ENCODE measurements at places on chromosomes 2 and 18.

DNA sequence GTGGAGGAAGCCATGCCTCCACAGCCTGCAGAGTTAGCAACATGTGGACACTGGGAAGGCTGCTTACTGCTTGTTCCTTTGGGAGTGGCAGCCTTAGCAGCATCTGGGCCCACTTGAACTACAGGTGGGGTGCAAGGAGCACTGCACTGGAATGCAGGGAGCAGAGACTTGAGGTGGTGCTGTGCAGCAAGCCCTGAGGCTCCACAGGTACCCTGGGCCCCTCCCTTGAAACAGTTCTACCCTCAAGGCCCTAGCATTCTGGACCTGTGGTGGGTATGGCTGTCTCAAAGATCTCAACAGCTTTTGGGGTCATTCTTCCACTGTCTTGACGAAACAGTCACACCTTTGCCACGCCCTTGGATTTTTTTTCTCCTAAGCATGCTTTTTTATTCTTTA lies 13.5 kb downstream of the UBR3 start:
- DNase-seq: no peak

GRCh38 chr2:221068123-221068522 lies 504.0 kb downstream of the EPHA4 start:
- DNase-seq: no peak

DNA sequence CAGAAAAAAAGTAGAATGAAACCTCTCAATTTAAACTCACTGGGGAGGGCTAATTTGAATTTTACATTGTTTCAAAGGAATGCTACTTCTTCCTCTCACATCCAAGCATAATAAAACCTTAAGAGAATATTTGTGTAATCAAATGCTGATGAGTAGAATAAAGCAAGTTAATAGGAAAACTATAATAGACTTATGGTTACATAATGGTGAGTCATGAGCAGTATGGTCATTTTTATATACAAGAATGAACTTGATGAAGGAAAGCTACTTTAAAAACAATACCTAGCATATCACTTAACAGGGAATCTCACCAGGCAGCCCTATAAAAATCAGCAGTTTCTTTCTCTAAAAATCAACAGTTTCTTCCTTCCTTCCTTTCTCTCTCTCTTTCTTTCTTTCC lies 80.3 kb downstream of the VSNL1 start:
- no peak for DNase-seq

DNA sequence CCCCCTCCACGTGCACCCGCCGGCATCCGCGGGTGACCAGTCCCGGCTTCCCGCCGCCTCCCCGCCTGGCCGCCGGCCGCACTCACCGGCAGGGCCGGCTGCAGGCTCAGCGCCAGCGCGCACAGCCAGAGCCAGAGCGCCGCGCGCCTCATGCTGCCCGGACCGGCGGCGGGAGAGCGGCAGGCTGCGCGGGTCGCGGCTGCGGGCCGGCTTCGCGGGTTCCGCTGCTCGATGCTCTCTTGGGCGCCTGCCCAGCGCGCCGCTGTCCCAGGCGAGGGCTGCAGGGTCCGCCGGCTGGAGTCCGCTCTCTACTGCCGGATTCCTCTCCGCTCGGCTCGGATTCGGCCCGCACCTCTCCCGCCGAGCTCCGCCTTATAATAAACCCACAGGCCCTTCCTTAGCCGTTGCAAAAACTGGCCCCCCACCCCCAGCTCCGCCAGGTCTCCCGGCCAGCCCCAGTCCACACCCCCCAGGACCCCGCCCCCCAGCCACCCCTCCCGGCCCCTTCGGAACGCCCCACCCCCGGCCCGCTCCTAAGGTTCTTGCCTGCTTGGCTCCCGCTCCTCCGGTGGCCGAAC lies at the start of gene SDC1:
Gene SDC1 (minus strand): TSS at position 415 of the 578 bp plus-strand sequence. CDS start 263 bp downstream, at position 152.
- DNase-seq: peak; percentile 87

DNA sequence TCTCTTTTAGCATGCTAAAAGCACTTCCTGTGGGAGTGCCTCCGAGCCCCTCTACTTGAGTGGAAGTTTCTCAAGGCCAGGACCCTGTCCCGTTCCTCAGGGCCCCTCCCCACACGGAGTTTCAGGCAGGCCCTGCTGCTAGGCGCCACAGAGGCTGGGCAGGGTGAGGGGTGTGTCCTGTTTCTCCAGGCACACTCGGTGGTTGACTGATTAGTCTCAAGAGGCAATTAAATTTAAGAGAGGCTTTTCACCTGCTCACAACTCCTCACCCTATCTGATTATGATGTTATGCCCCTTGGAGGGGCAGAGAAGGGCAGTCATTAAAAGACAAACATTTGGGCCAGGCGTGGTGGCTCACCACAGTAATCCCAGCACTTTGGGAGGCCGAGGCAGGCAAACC lies 160.8 kb upstream of the HAAO start:
- no peak for DNase-seq

GRCh38 chr2:137185378-137186078 lies 420.2 kb downstream of the THSD7B start:
- no peak for DNase-seq

DNA sequence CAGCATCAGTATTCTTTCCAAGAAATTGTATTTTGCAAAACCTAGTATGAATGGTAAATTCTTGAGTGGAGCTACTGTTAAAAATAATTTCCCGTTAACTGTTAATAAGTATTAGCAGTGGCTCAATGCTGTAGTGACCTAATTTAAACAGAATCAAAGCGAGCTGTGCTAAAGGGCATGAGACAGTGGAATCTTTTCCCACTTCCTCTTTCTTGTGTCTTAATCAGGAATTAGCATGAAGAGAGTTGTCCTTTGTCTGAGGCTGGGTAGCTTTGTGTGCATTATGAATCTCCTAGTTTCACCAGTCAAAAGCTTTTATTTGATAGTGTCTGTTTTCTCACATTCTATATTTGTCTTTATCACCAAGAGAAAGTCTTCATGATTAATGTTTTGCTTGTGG lies 298.8 kb upstream of the GCFC2 start:
- no peak for DNase-seq

DNA sequence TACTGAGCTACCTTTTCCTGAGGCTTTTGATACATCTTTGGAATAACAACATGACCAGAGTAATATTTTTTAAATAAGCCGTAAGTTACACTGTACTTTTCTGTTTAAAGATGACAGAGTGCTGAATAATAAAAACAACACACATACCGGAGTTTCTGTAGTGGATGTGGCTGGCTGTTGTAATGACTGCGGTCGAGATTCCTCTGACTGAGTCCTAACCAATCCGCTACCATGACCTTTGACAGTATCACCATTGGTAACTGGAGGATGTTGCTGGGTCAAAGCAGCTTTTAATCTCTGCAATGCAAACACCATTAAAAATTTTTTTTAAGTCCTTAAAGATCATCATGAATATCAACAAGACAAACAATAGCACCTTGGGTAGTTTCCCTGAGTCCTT lies 70.7 kb downstream of the ATF2 start:
- DNase-seq: peak; percentile 57

DNA sequence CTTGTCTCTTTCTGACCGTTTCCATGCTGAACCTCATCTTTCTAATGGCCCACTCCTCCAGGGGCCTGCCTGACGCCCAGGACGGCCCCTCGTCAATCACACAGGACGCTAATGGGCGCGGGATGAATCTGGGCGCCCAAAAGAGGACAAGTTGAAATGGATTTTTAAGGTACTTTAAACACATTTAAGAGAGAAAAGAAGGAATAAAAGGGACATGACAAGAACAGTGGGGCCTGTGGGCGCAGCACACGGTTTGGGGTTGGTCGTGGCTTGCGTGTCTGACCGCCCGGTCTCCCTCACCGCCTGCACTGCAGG lies 607 bp upstream of the UBE2F start:
- no peak for DNase-seq

GRCh38 chr18:74571895-74572680 lies 25.6 kb upstream of the ZNF407 start:
- no peak for DNase-seq

DNA sequence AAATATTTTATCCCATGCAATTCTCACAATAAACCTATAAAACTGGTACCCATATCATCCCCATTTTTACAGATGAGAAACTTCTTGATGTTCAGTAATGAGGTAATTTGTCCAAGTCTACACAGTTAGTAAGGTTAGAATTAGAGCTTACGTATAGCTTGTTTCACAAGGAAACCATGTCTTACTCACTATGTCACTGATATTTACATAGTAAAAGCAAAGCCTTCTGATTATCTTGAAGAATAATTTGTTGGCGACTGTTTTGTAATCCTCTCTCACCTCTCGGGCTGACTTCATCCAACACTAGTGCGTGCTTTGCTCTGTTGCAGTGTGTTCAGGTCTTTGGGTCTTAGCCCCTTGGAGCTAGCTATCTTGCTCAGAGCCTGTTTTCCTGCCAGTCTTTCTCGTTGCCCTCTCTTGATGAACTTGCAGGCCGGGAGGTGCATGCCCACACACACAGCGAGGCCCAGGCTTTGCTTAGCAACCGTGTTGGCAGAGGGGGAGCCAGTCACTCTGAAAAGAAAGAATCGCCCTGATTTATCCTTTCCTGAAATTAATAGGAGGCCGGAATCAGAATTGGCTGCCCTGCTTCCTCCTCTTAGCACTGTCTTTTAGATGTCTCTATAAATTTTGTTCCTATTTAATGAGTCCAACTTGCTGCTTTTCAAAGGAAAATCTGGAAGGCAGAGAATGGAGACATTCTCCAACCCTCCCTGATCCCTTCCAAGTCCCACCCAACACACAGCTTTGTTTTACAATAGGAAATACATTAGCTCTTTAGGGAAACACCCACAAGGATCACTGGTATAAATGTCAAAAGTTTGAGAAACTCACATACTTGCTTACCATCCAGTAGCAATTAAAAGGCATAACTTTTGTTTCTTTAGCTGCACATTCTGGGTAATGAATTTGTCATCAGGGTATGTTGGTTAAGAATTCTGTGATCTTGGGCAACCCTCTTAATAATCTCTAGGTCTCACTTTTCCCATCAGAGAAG lies 97.6 kb upstream of the SEC11C start:
- DNase-seq: no peak

- DNase-seq: no peak
Observed at GRCh38 chr2:236676136-236676873, 106.7 kb downstream of the ACKR3 start.

GRCh38 chr2:36397728-36398413 lies 42.3 kb downstream of the CRIM1 start:
- peak; percentile 79 for DNase-seq

GRCh38 chr2:38763228-38763627 lies 12.1 kb upstream of the SRSF7 start:
- DNase-seq: peak; percentile 59

DNA sequence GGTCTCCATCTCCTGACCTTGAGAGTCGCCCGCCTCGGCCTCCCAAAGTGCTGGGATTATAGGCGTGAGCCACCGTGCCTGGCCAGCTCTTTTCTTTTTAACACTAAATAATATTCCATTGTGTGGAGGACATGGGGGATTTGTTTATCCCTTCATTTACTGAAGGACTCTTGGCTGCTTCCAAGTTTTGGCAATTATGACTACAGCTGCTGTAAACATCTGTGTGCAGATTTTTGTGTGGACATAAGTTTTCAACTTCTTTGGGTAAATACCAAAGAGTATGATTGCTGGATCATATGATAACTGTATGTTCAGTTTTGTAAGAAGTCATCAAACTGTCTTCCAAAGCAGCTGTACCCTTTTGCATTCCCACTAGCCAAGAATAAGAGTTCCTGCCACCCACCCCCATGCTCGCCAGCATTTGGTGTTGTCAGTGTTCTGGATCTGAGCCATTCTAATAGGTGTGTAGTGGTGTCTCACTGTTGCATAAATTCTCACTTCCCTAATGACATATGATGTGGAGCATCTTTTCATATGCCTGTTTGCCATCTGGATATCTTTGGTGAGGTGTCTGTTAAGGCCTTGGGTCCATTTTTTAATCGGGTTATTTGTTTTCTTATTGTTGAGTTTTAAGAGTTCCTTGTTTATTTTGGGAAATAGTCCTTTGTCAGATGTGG lies 52.2 kb downstream of the TNFRSF11A start:
- DNase-seq: no peak

DNA sequence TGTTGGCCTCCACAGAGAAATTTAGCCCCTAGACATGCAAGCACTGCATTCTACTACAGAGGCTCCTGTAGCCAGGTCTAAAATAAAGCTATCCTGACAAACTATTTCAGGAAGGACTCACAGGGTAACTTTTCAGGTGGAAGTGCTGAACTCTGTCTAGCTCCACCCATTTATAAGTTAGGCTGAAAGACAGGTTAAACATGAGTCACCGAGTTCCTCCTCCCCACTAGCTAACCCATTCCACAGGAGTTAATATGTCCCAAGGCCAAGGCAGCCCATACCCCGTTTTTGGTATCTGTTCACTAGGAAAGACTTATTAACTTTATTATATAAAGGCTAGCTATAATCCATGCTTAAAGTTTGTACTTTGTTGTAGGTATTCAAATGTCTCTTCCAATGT lies 3.5 kb downstream of the CWC22 start:
- peak; percentile 30 for DNase-seq

DNA sequence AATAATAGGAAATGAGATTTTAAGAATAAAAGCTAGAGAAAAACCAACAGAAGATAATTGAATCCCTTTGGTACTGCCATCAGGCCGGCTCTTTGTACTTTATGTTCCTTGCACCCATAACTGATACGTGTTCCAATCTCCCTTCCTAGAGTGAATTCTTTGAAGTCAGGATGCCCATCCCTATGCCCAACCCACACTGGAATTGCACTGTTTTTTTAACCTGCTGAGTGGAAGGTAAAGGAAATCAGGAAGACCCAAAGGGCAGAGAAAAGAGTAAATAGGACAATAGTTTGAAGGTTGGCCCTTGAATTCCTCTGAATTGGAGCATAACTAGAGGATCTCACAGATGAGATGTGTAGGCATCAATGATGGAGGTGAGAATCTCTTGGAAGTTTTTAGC lies 4.4 kb upstream of the ATG16L1 start:
- DNase-seq: no peak

GRCh38 chr18:54260396-54261072 lies 8.8 kb upstream of the POLI start:
- peak; percentile 50 for DNase-seq

DNA sequence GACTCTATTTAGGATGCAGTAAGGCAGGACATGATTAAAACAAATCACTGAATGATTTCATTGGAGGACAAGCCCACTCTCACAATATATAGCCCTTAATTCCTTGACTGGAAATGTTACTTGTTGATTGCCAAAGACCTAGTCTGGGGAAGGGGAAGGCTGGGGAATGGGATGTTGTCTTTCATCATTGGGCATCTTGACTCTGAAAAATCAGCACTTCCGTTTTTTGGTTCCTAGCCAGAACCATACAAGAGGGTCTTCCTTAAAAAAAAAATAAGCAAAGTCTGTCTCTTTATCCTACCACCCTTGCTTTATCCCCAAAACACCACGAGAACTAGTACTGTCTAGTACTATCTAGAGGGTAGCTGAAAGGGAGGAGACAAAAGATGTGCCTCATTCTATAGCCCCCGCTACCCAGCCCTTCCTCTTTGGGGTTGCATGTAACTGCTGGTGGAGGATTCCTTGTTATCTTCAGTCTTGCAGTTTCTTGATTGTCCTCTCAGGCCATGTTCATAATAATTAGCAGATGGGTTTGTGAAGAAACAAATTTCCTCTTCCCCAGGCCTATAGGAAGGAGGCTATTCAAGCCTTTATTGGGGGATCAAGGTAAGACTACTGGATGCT lies 55.8 kb downstream of the NEMP2 start:
- DNase-seq: no peak

- DNase-seq: no peak
Observed at GRCh38 chr18:1668279-1668678, 763.6 kb downstream of the ADCYAP1 start.

- DNase-seq: no peak
Observed at GRCh38 chr18:41842886-41843285, 112.1 kb upstream of the PIK3C3 start.
